ENCODE measurements at places on chromosomes 6 and 20.

GRCh38 chr6:36139991-36140710 is 9.8 kb downstream of the MAPK13 start:
- no peak for DNase-seq

DNA sequence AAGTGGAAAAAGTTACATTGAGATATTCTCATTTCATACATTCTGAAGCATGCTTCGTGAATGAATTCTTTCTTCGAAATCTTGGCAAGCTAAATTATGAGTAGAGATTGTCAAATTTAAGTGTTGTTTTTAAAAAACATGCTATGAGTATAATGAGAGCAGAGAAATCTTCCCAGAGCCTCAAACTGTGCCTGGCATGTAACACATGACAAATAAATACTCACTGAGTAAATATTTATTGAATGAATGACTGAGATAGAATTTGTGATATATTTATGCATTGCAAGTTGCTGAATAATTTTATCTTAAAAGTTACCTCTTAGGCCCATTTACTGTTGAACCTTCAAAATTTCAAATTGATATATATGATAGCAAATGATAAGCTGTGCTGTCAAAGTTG is 24.7 kb upstream of the CD2AP start:
- no peak for DNase-seq

GRCh38 chr6:15458021-15458459 is 204.8 kb downstream of the DTNBP1 start:
- no peak for DNase-seq

DNA sequence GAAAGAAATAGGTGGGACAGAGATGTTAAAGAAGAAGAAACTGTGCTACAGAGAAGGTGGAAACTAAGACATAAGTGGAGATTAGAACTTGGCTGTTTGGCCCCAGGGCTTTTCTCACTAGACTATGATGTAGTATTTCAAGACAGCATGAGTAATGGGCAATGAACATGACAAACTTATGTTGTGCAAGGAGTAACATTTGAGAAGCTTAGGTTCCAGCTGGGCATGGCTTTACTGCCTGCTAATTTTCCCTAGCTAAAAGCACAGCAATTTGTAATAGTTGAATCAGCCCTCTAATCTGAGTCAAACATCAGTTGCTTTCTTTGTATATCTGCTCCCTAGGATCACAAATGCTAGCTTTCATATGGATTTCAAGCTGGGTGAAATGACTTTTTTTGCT is 294.3 kb upstream of the BMP2 start:
- no peak for DNase-seq

DNA sequence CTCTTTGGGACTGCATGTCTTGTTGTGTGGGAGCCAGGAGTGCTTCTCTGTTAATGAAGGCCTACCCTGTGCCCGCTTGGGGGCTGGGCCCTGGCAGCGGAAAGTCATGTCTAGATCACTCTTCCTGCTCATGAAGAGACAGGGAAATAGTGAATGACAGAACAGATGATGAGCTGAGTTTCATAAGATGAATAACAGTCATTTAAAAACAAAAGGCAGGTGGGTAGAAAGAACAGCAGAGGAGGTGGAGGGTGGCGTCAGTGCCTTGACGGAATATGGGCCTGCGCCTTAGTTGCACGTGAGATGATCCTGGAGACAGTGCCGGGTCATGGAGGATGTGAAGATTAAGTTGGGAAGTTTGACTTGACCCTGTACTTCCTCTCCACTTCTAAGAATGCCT is 85.5 kb downstream of the ARID1B start:
- no peak for DNase-seq

DNA sequence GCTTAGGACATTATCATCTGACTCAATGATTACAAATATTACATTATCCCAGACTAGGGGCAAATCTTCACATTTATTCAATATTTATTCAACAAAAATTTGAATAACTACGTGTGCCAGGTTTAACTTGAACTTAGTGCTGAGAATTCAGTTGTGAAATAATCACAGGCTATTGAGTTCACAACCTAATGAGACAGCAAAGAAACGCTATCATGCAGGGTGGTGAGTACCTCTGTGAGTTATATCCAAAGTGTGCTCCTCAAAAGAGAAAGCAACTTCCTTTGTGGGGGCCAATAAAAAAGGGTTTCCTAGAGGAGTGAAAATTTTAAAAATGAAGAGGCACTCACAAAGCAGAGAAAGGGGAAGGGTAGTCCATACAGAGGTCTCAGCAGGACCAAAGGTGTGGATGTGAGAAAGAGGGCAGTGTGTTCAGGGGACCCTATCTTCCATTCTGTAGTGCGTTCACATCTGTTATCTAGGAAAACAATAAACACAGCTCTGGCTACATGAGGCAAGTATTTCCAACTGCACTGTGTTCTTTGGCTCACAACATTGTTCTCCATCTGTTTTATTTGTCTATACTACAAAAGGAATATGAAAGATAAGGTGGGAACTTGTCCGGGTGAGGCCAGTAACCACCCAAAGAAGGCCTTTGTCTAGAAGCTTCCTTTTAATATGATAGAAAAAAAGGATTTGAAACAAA is 155.4 kb upstream of the MARCKS start:
- DNase-seq, result no peak

GRCh38 chr20:37419307-37419706 is 73.4 kb downstream of the SRC start:
- DNase-seq, result no peak

DNA sequence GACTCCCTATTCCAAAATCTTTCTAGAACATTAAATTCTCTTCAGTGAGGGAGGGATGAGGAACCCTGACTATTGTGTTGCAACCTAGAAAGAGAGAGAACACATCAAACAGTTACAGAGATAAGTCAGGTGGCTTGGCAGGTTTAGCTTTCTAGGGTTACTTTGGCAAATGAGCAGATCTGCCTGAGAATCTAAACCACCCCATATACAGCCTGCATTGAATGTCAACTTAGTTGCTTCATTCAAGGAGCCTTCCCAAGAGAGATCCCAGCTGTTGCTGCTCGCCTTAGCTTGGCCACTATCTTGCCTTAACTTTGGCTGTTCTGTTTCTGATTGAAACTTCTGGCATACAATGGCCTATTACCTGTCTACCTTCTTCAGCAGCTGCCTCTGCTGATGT is 74.7 kb upstream of the TCF21 start:
- no peak for DNase-seq

DNA sequence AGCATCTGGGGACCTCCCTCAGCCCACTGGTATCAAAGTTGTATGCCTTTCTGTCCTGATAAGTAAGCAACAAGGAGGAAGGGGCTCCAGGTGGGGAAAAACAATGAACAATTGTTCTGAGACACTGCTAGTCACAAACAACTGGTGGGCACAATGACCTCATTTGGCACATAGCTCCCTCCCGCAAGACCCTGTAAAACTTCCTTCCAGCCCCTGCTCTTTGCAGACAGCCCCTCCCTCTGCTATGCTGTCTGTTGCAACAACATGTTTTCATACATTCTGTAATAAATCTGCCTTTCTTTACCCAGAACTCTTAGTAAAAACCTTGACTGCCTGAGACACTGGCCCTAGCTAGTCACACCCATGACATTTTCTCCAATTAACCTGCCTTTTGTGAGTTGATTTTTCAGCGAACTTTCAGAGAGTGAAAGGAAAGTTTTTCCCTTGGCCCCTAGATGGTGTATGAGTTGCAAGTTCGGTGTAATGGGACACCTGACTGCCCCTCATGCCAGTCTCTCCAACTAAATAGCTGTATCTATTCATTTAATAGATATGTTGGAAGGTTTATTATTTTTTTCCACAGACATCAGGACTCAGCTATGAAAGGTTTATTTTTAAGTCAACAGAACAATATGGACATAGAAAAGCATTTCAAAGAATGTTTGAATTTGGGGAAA is 142.3 kb upstream of the SLC22A16 start:
- DNase-seq, result peak; percentile 49

GRCh38 chr6:11535801-11536230 is 1.7 kb upstream of the TMEM170B start:
- DNase-seq, result no peak

DNA sequence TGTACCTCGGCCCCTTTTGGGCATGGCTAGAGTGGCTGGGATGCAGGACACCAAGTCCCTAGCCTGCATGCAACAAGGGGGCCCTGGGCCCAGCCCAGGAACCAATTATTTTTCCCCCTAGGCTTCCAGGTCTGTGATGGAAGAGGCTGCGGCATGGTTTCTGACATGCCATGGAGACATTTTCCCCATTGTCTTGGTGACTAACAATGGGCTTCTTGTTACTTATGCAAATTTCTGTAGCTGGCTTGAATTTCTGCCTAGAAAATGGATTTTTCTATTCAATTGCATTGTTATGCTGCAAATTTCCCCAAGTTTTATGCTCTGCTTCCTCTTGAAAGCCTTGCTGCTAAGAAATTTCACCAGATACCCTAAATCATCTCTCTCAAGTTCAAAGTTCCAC is 1269.6 kb upstream of the CITED2 start:
- DNase-seq, result no peak

DNA sequence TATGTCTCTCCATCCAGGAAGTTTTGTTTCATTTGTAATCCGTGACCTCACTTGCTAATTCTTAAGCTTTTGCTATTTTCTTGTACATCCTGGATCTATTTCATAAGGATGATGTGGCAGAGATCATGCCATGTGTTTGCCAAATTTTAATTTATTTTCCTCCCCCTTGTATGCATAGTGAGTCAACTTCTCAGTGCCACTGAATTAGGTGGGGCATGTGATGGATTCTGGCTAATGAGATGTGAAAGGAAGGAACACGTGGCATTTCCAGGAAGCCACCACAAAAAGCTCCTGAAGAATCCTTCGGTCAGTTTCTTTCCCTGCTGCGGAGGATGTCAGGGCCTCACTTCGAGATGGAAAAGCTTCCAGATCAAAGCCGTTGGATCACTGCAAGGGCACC is 86.2 kb upstream of the PRL start:
- DNase-seq, result no peak

DNA sequence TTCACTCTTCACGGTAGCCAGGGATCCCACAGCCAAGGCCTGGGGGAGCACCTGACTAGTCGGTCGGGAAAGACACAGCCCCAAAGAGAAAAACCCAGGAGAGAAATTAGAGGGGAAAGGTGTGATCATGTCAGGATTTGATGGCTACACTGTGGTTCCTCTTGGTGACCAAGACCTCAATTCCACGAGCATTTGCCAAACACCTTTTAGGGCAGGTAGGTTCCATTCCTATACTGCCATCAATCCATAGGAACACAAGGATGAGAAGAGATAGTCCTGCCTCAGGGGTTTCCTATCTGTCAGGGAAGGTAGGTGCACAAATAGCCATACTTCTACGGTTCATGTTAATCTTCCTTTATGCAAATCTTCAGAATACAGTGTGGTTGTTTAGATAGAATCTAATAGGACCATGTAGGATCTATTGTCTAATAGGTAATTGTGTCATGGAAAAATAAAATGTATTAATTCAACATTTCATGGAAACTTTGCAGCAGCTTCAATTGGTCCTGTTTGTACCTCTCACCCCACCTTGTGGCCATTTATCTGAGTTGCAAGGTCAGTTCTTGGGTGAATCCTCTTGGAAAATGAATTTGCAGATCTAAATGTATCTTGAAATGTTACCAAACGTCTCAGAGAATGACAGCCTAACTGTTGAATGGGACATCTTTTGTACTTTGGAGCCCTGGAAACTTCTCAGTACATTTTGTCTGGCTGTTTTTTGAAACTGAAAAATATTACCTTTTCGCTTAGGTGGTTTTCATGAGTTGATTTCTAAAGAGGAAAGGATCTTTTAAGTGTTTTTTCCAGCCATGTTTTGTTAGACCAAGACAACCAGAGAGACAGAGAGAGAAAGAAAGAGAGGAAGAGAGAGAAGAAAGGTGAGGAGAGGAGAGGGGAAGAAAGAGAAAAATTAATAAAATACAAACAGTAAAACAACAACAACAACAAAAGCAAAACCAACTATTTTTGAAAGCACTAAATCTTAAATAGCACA is 33.7 kb upstream of the IYD start:
- peak; percentile 64 for DNase-seq

- no peak for DNase-seq
Observed at GRCh38 chr20:1904135-1904534, 8.9 kb downstream of the SIRPA start.

GRCh38 chr20:64044484-64045247 is 4.8 kb downstream of the SOX18 start:
- no peak for DNase-seq

Measured in HEK293T (cell line).